ENCODE measurements at places on chromosomes 2 and 18.

- DNase-seq, result no peak
Observed at GRCh38 chr18:45249246-45249661, 366.0 kb upstream of the SLC14A2 start.

DNA sequence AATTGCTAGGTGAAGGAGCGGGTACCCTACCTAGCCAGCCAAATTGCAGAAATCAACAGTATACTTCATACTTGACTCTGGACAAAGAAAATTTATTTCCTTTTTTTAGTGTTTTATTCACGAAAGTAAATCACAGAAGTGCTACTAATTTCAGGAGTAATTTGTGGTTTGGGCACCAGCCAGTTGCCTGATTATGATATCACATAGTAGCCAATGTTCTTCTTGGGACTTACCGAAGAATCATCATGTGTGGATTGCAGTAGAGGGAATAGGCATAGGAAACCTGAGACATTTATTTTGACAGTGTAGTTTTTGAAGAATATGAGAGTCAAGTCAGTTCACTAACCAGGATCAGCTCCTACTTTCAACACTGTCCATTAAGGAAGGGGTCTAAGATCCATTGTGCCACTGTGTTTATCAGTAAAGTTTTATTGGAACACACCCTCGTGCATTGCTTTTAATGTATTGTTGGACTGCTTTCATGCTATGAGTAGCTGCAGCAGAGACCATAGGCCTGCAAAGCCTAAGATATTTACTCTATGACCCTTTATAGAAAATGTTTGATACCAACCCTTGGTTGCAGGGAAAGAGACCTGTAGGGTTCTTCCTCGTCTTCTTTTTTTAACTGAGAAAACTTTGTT lies 32.1 kb downstream of the TNFRSF11A start:
- DNase-seq, result no peak

DNA sequence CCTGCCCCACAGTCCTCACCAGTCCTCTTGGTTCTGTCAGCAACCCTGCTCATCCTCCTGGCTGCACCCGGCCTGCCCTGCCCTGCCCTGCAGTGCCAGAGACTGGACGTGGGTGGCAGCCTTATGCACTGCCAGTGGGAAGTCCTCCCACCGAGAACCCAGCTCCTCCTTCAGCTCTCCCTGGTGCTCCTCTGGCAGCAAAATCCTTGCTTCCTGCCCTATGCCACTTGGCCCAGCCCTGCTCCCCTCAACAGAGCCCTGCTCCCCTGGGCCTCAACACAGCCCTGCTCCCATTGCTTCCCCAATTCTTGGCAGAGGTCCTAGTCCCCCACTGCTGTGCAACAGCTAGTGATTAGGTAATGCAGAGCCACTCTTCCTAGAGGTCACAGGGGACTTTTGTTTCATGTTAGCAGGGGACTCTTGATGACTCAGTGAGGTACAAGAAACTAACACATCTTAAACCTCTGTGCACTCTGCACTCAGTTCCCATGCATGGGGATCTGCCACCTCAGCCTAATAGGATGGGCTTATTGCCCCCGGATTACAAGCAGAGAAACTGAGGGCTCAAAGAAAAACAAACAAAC lies 58.0 kb upstream of the EDAR start:
- no peak for DNase-seq

- no peak for DNase-seq
Observed at GRCh38 chr2:55883357-55883756, 40.2 kb downstream of the EFEMP1 start.

- DNase-seq, result no peak
Observed at GRCh38 chr2:31168291-31168690, 30.1 kb upstream of the GALNT14 start.

GRCh38 chr2:174660984-174661675 lies 63.5 kb upstream of the WIPF1 start:
- no peak for DNase-seq

DNA sequence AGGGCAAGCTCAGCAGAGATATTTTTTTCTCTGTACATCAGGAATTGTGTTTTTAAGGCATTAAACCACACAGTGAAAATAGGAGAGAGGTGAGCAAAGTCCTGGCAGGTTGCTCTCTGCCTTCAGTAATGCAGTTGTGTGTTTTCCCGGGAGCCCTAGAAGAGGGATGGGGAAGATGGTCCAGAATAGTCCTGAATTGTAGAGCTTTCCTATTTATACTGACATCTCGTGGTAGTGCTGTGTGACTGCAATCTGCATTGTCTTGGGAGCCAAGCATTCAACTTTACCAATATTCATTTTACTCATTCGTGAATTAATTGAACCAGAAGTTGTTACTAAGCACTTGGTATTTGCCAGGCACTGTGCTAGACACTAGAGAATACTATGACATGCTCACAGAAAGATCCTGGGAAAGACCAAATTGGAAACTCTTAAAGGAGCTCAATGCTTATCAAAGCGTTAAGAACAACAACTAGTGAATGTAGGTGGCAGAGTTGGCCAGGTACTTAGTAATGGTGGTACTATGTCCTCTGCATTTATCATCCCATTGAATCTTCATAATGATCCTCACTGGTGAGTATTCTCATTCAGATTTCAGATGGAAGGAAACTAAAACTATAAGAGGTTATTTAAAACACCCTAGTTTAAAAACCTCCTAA lies 214.6 kb downstream of the TRIB2 start:
- peak; percentile 32 for DNase-seq

GRCh38 chr2:231334981-231335380 lies 60.5 kb upstream of the B3GNT7 start:
- no peak for DNase-seq

DNA sequence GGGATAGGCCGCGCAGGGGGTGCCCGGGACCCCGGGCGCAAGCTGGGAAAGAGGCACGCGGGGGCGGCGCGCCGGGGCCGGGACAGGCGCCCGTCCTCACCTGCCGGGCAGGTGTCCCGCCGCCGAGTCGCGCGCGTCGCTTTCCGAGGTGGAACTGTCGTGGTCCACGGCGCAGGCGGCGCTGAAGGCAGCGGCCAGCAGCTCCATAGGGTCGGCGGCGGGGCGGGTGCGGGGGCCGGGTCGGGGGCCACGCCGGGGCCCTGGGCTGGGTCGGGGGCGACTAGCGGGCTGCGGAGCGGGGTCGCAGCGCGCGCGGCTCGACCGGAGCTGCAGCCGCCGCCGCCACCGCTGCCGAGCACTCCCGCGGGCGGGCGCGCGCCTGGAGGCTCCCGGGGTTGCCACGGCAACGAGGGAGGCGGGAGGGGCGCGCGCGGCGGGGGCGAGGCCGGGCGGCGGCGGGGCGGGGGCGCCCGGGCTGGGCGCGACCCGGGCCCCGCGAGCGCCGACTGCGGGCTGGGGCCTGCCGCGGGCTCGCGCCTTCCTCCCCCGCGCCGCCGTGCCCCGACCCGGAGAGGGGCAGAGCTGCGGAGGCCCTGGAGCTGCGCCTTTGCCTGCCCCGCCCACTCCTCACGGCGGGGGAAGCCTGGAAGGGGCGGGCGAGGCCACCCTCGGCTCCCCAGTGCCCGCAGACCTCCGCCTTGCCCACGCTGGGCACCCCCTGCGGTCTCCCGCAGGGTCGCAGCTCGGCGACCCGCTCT lies 57.9 kb downstream of the SNORC start:
- DNase-seq, result peak; percentile 10

GRCh38 chr2:3000125-3000524 lies 377.5 kb downstream of the EIPR1 start:
- DNase-seq, result no peak
